Fibroblast of lung (primary cell): ENCODE measurements at places on chromosomes 1 and 21. TPM values are rescaled to one million over a fixed set of nuclear protein-coding genes. Genes with fewer than 3 reads are reported as not detected.

RASAL2 gene
- 20.5 and 21.8 TPM in 2 replicates for polyA plus RNA-seq

ZSCAN20 gene
- 2.0 and 3.1 TPM in 2 replicates for polyA plus RNA-seq

MTMR11 gene
- 14.5 and 17.5 TPM in 2 replicates for polyA plus RNA-seq

NSUN4 gene
- polyA plus RNA-seq: 16.9 and 18.3 TPM in 2 replicates

MFAP2 gene
- polyA plus RNA-seq: 14.1 and 40.4 TPM in 2 replicates

IGFN1 gene
- polyA plus RNA-seq: 0.01 TPM in 1 of 2 replicates, not detected in the other

CEP350 gene
- polyA plus RNA-seq: 14.3 and 19.0 TPM in 2 replicates

- no peak for DNase-seq
Measured at GRCh38 chr1:87766737-87767136, 438.1 kb downstream of the LMO4 start.

GRCh38 chr1:51491166-51491981, 27.7 kb downstream of the EPS15 start:
- DNase-seq: no peak

GRCh38 chr21:32499249-32500055, 85.9 kb downstream of the TCP10L start:
- DNase-seq: peak; percentile 34

- peak; percentile 50 for DNase-seq
Measured at GRCh38 chr1:67732750-67733151, 47.8 kb downstream of the GADD45A start.

DNA sequence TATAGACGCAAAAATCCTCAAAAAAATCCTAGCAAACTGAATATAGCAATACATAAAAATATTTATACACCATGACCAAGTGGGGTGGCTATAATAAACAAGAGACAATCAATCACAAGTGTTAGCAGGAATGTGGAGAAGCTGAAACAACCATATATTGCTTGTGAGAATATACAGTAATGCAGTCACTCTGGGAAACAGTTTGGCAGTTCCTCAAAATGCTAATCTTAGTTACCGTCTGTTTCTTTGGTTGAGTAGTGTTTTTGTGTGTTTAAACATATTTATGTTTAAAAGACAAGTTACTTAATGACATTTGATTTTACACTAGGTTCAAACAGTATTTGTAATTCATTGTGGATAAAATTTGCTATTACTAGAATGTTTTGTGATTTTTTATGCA, 792.0 kb downstream of the LTN1 start:
- DNase-seq: no peak

DNA sequence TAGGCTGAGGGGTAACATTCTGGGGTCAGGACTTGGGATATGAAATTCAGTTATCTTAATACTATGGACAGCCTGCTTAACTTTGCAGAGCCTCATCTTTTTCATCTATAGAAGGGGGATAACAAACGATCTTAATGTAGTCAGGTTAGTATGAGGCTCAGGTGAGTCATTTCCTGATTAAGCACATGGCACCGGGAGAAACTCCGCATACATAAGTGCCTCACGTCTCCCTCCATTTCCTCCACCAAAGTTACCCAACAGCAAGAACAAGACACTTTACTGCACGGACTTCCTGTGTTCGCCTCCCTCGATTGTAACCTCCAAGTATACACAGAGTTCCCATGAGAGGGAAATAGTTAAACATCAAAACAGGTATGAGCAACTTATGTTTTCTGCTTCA, 112.7 kb upstream of the COA6 start:
- no peak for DNase-seq

GRCh38 chr1:106879538-106879937, 176.9 kb upstream of the PRMT6 start:
- DNase-seq: peak; percentile 2

DNA sequence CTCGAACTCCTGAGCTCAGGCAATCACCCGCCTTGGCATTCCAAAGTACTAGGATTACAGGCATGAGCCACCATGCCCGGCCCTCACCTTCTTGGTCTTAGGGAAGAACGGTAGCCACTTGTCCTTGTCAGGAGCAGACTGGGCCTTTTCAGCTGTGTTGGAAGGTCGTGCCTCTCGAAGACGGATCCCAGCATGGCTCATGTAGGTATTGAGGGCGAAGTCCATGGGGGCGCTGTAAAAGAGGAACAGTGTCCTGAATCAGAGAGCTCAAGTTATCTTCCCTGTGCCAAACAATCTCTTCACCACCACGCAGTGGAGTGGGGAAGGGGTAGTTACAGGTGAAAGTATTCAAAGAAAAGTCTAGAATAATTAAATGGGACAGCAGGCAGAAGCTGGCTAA, 35.9 kb downstream of the LRRC71 start:
- no peak for DNase-seq

DNA sequence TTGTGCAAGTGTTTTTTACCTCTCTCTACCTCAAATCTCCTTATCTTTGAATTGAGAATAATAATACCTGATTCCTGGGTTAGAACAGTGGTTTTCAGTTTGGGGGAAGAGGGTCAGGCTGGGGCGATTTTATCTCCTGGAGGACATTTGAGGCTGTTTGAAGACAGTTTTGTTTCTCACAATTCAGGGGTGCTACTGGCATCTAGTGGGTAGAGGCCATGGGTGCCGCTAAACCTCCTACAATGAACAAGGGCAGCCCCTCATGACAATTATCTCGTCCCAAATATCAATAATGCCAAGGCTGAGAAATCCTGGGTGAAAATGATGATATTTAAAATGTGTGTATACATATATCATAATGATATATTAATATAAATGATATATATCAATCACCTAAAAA, 139.1 kb upstream of the USH2A start:
- DNase-seq: peak; percentile 29

DNA sequence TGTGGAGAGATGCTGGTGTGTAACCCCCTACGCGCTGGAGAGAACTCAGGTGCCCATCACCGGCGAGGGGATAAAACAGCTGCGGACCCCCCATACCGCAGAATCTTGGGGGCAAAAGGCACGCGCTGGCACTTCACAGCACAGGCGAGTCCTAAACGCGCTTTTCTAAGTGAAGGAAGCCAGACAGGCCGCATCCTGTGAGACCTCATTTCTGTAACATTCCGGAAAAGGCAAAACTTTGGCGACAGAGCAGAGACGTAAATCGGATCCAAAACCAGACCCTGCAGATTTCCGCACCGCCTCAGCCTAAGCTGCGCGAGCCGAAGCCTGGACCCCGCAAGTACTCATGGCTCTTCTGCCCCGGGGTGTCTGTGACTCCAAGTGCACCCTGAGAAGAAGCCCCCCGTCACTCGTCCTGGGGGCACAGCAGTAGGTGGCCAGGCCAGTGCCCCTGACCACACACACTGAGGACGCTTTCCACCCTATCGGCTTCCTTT, 60.9 kb downstream of the SLX9 start:
- DNase-seq: no peak

- DNase-seq: no peak
Measured at GRCh38 chr1:96554364-96554763, 167.2 kb upstream of the PTBP2 start.

GRCh38 chr1:5311634-5312292, 657.4 kb downstream of the AJAP1 start:
- DNase-seq: no peak

DNA sequence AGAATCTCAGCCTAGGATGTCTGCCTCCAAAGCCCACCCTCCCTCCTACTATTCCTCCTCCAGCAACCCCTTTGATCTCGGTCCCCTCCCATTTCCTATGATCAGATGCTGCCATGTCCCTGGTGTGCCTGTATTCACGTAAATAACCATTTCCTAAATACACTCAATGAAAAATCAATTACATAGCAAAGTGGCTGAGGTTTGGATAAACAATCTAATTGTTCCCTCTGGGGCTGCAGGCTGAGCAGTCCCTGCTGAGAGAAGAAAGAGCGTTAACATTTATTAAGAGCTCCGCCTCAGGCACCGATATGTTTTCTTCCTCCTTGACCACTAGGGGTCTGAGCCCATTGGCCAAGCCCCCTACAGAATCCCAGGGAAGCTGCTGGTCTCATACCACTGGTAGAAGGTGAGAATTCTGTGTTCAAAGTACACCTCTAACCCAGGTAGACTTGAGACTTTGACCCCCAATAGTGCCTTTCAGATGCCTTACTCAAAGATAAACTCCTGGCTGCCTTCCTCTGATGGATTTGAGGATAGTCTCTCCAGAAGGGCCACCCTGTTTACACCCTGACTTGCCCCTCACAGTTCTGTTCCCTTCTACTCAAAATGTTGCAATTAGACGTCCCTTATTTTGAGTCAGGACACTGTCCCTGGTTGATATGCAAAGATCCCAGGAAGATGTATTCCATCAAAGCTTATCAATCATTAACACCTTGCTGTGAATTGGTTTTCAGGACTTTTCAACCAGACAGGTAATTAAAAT, 33.9 kb upstream of the CAMK1G start:
- DNase-seq: no peak

DNA sequence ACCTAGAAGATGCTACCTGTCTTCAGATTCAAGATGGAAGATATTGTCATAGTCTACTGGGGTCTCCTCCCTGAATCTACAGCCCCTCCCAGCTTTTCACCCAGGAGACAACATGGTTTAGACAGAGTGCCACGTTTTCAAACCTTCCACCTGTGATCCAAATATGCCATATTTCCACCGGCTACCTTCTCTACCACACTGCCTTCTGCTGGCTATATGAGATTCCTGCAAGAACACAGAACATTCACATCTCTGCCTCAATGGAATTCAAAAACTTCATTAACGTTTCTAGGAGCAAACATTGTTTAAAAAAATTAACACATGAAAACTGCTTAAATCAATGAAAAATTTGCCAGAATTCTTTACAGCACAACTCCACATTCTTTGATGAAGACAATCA, 12.9 kb upstream of the LELP1 start:
- DNase-seq: no peak

DNA sequence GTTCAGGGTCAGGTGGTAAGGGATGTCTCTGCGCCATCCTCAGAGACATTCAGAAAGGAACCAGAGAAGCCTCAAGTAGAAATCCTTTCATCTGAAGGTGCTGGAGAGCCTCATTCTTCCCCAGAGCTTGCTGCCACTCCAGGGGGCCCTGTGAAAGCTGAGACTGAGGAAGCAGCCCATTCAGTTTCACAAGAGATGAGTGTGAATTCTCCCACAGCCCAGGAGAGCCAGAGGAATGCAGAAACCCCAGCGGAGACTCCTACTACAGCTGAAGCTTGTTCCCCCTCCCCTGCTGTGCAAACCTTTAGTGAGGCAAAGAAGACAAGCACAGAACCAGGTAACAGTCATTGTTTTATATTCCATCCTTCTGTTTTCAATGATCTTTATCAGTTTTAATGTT, 38.7 kb downstream of the ZBTB40 start:
- no peak for DNase-seq
